ENCODE measurements at places on chromosomes 1 and 21.

DNA sequence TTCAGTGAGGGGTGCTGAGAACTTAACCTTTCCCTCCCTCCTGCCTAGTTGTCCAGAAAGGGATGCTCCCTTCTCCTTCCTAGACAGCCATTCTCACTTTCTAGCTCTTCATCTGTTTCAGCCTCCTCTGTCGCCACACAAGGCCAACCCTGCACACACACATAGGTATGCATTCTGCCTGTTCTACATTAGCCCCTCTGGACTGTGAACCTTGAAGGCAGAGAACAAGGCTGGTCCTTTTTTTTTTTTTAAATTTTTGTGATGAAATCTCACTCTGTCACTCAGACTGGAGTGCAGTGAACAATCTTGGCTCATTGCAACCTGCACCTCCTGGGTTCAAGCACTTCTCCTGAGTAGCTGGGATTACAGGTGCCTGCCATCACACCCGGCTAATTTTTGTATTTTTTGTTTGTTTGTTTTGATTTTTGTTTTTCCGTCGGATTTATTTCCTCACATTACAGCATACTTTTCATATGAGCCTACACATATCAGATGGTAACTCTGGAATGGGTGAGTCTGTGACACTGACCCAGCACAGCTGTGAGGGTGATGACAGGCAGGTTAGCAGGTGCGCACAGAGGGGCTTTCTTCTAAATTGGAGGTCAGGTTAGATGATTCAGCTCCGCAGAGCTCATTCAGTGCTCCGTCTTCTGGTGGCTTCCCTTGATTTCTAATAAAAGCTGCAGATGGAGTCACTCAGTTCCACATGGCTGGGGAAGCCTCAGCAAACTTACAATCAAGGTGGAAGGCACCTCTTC lies 4.9 kb upstream of the AKR1A1 start:
- no peak for DNase-seq

GRCh38 chr1:233704170-233704897 lies 90.4 kb downstream of the KCNK1 start:
- peak; percentile 61 for DNase-seq

DNA sequence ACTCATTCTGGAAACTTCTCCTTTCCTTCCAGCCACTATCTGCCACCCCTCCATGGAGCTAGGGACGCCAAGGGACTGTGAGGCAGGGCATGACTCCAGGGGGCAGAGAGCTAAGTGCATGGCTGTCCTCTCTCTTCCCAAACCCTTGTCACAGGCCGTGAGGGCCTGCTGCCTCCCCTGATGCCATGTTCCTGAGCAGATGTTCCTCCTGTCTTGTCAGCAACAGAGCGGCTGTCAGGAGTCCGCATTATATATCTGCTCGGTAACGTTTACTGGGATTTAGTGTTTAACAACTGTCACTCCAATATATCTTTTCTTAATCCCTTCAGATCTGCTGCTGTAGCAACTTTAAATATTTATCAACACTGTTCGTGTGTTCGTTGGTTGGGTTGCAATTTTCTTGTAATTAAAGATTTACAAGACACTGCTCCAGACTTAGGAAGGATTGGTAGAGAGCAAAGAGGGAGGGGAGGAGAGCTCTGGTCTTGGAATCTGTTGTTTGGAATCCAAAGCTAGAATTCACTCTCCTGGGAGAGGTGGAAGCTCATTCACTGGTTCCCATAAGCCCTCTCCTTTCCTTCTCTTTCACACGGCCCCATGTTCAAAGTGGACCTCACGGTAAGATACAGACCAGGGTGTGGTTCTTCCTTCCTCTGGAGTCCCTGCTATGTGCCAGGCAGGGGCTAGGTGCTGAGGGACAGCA lies 76.2 kb downstream of the MDM4 start:
- DNase-seq = no peak

DNA sequence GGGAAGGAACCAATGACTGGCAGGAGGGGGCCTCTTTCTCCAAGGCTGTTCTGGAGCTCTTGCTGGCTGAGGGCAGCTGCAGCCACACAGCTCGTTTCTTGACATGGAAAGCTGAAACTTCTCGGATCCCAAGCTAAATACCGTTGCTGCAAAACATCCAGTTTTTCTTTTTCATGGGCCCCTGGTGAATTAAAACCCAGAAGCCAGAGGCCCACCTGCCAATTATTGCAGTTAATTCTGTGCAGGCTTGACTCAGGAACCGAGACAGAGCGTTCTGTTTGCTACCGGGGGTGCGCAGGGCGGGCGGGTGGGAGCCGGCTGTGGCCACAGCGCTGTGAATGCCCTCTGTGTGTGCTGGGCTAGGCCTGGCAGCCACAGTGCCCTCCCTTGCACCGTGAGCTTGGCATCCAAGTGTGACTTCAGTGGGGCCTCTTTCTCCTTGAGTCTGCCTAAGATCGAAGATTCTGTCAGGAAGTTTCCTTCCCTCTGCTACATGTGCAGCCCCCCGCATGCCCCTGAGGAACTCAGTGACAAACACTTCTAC lies 19.9 kb upstream of the KCNE2 start:
- no peak for DNase-seq

DNA sequence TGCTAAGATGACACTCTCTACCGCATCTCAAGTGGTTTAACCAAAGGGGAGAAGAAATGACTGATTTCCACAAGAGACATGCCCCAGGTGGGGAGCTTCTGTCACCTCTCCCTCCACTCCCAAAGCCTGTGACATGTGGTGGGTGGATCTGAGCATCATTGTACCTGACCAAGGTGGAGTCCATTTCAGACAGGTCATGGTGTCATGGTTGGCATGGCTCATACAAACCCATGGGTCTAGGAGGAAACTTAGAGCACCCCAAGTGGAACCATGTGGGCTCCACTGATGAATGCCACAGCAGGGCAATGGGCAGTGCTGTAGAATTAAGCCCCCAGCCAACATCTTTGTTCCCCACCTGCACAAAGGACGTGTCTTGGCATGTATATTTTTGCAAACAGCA lies 131.5 kb upstream of the EDN2 start:
- no peak for DNase-seq

DNA sequence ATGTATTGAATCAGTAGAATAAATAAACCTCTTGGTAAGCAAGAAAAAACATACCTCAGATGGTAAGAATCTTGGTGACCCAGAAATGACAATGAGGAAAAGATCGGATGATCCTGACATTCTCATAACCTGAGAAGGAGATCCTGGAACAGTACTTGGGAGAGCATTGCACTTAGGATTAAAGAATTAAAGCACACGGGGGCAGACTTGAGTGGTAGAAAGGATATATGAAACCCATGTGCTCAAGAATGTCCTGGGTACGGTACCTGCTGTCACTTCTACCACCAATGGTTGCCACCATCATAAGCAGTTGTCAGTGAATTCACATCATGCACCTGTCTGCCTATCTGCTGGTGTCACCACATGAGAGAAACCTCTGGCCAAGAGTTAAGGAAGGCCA lies 108.9 kb upstream of the GJB5 start:
- no peak for DNase-seq

DNA sequence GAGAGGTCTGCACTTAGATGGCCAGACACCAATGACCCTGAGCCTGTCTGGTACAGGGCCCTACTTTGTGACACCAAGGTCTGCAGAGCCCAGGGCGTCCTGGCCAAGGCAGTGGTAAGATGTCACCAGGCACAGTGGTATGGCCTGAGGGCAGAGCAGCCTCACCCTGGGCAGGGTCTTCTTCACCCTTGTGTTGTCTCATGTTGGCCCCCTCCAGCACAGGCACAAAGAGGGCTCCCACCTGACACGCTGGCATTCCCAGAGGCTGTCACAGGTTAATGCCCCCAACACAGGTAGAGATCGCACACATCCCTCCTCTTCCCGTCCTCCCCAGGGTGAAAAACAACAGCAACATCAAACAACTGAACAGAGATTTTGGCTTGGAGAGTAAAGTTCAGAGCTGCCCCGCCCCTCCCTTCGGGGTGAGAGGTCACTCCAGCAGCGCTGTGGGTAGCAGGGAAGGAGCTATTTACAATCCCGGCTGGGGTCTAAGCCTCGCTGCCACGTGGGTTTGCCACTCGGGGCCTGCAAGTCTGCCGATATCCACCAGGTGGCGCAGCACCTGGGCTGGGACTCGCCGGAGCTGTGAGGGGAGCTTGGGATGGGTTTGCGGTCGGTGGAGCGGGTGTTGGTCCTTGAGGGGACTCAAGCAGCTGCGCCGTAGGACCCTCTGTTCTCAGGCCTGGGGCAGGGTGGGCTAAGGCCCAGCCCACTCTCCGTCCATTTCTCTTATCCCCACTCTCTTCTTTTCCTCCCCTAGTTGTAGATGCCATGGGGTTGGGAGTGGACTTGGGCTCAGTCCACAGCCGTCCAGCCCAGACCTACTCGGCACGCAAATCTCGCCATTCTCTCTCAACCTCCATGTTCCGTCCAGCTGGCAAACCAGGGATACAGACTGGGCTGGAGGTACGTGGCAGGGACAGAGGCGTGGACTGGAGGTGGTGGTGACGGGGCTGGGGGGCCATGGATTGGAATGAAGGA lies 12.7 kb downstream of the EFNA3 start:
- peak; percentile 68 for DNase-seq

DNA sequence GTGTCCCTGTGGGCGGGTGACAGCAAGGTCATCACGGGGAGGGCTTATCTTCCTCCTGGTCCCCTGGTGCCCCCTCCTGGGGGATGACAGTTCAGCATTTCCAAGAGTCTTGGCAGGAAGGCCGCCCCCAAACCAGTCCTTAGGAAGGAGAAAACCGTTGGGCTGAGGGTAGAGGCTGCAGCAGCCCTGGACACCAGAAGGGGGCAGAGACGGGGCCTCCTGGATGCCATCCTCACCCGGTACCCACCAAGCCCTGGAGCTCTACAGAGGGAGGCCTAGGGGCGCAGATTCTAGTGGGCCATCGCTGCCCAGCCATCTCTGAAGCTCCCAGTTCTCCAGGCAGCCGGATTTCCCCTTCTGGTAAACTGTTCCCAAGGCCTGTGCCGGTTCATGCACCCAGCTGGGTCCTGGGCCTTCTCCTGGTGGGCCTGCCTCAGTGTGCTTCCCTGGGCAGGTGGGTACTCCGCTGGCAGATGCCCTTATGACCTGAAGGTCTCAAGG lies 14.8 kb upstream of the ZNF669 start:
- DNase-seq = peak; percentile 22

- DNase-seq = no peak
These were observed 122.3 kb downstream of the DMRTB1 start for GRCh38 chr1:53581476-53581875.

GRCh38 chr21:28776251-28776650 lies 216.4 kb downstream of the LTN1 start:
- no peak for DNase-seq

- no peak for DNase-seq
These were observed 478.9 kb downstream of the DPYD start for GRCh38 chr1:97441966-97442365.

DNA sequence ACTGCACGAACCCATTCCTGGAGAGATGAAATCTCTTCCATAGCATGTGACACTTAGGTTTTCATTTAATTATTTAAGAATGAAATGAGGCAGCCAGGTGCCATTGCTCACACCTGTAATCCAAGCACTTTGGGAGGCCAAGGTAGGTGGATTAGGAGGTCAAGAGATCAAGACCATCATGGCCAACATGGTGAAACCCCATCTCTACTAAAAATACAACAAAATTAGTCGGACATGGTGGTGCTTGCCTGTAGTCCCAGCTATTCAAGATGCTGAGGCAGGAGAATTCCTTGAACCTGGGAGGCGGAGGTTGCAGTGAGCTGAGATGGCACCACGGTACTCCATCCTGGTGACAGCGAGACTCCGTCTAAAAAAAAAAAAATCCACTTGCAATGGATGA lies 17.8 kb downstream of the L1TD1 start:
- no peak for DNase-seq

- peak; percentile 24 for DNase-seq
These were observed 54.9 kb downstream of the TMEM53 start for GRCh38 chr1:44619261-44619900.

DNA sequence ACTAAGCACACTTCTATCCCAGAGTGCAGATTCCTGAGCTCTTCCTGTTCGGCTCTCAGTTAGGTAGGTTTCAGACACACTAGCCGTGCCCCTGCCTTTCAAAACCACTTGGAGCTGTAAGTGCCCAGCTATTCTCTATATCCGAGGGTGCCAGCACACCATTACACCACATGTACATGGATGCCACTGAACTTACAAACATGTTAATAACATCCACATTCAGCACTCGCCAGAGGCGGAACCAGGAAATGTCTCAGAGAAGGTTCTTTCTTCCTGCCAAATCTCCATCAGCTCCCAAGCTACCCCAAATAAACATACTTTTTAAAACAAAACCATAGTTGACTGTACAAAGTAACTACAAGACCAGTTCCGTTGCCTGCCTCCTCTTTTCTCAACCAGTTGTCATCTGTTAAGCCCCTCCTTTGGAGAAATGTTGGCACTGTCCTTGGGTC lies 78.4 kb upstream of the CTTNBP2NL start:
- DNase-seq = peak; percentile 18

DNA sequence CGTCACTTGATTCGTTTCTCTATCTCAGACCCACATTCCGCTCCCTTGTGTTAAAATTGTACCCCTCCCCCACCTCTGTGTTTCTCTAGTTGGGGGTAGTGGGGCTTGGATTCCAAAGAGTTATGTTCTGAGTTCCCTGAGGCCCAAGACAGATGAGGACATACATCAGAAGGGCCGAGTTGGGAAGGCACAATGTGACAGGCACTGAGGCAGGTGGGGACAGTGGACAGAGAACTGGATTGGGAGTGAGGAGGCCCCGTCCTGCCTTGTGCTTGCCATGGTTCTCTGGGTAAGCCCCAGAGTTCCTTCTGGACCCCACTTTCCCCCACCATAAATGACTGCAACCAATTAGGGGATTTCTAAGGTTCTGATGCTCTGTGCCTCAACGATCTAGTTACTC lies 80.5 kb upstream of the ETV3 start:
- no peak for DNase-seq

DNA sequence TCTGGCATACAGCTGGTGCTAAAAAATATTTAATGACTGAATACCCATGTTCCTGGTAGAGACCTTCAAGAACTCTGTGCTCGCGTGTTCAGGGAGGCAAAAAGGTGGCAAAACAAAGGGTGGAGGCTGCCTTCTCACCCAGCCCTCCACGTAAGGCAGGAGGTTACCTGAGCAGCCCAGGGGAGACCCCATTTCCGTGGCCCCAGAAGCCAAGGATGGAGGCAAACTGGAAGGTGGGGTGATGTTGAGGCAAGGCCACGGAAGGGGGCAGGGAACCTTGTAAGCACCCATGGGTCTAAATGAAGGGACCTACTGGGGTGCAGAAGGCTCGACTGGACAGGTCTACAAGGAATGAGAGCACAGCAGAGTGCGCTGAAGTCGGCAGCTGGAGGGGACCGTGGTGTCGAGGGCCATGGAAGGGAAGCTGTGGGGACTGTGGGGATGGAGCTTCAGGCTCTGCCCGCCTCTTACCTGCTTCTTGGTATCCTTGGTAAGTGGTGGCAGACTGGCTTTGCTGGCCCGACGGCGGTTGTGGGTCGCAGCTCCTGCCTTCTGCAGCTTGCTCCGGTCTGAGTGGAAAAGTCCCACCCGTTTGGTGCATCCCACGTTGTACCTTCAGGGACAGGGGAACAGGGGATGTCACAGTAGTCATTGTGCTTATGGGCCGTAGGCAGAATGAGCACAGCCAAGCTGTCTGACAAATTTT lies 8.9 kb upstream of the A3GALT2 start:
- no peak for DNase-seq

DNA sequence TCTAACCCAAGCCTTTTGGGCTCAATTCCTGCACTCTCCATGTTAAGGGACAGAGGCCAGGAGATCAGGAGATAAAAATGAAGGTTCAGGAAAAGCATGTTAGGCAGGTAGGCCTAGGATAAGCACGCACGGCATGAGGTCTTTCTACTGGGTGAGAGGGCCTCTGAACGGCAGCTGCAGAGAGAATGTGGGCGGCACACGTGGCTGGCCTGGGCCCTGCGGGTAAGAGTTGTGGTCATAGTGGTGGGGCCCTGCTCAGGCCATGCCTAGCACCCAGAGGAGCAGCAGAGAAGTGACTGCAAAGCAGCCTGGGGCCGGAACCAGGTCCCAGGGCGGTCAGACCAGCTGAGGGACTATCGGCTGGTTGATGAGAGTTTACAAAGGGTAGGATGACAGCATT lies 7.5 kb upstream of the FOXO6 start:
- no peak for DNase-seq
